ENCODE measurements at places on chromosomes 16 and 17. TPM values are rescaled to one million over a fixed set of nuclear protein-coding genes. Genes with fewer than 3 reads are reported as not detected.

The CCL8 gene
- total RNA-seq = not detected

The MKS1 gene
- total RNA-seq = 13.6 TPM

The TEFM gene
- total RNA-seq = 13.6 TPM

The FLOT2 gene
- total RNA-seq = 36.3 TPM

The KRTAP9-2 gene
- not detected for total RNA-seq

All from A375 (cell line).